Uterine smooth muscle cell (primary cell): ENCODE measurements at places on chromosomes 7 and 10. TPM values are rescaled to one million over a fixed set of nuclear protein-coding genes. Genes with fewer than 3 reads are reported as not detected.

Gene ZNF117
- 3.9 and 5.0 TPM in 2 replicates for total RNA-seq

Gene LLCFC1
- total RNA-seq, result not detected in 2 replicates

Gene UCMA
- total RNA-seq, result not detected in 2 replicates

Gene XRCC2
- 1.6 and 7.5 TPM in 2 replicates for total RNA-seq

Gene FAM24B
- total RNA-seq, result 4.2 and 9.0 TPM in 2 replicates

Gene AKR1C2
- 20.4 and 34.5 TPM in 2 replicates for total RNA-seq

Gene TRA2A
- 31.1 and 31.6 TPM in 2 replicates for total RNA-seq

Gene PTPN20
- total RNA-seq, result 0.77 and 1.2 TPM in 2 replicates
